ENCODE measurements at places on chromosomes 6 and 20.

DNA sequence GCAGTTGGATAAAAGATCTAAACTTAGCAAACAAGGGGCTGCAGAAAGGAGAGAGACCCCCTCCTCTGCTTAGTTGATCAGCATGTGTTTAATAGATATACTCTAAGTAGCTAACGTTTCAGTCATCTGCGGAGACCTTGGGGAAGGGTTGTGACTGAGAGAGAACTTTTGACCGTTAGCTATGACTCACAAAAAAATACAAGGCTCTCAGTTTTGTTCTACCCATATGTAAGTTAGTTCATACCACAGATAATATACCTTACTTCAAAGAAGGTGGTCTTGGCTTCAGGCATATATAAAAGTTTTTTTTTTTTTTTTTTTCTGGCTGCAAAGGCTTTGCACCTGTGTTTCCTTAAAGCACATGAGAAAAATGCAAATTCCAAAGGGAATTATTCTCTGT is 258.9 kb downstream of the GJA1 start:
- DNase-seq, result no peak

- no peak for DNase-seq
These were observed 664.8 kb upstream of the MMS22L start for GRCh38 chr6:97947841-97948240.

- no peak for DNase-seq
These were observed 35.1 kb downstream of the FRMD1 start for GRCh38 chr6:168043848-168044415.

- DNase-seq, result no peak
These were observed 196.6 kb downstream of the UST start for GRCh38 chr6:148943451-148943850.

GRCh38 chr6:130796313-130796905 is 30.8 kb upstream of the SMLR1 start:
- no peak for DNase-seq

- DNase-seq, result no peak
These were observed 45.5 kb downstream of the ANKS1A start for GRCh38 chr6:34934516-34934915.

GRCh38 chr6:146910611-146911010 is 293.6 kb upstream of the STXBP5 start:
- DNase-seq, result no peak

DNA sequence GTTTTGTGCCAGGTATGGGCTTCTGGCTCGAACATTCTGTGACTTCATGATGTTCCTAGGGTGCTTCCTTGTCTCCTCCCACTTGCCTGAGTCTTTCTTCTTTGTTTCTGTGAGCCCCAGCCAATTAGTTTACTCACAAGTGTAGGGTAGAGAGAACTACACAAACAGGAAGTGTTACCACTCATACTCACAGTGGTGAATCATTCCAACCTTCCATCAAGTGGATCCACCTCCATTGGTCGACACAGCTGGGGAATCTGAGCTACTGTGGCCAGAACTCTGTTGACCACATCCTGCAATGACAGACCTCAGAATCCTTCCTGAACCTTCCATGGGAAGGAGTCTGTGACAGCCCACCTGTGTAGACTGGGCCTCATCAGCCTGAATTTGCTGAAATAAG is 76.8 kb downstream of the UNC5CL start:
- no peak for DNase-seq

DNA sequence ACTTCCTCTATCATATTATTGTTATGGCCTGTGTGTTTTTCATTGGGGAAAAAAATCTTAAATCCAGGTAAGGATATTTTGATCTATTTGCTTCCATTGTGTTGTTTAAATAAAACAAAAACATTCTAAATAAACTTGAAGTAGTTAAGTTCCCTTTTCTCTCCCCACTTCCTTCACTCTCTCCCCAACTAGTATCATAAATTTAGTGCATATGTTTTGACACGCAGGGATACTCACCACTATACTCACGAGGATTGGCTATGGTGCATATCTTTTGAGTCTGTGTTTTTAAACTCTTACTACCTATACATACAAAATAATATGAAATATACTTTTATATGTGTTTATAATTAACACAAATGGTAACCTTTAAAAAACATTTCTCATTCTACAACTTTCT is 5.2 kb downstream of the TTLL9 start:
- no peak for DNase-seq

DNA sequence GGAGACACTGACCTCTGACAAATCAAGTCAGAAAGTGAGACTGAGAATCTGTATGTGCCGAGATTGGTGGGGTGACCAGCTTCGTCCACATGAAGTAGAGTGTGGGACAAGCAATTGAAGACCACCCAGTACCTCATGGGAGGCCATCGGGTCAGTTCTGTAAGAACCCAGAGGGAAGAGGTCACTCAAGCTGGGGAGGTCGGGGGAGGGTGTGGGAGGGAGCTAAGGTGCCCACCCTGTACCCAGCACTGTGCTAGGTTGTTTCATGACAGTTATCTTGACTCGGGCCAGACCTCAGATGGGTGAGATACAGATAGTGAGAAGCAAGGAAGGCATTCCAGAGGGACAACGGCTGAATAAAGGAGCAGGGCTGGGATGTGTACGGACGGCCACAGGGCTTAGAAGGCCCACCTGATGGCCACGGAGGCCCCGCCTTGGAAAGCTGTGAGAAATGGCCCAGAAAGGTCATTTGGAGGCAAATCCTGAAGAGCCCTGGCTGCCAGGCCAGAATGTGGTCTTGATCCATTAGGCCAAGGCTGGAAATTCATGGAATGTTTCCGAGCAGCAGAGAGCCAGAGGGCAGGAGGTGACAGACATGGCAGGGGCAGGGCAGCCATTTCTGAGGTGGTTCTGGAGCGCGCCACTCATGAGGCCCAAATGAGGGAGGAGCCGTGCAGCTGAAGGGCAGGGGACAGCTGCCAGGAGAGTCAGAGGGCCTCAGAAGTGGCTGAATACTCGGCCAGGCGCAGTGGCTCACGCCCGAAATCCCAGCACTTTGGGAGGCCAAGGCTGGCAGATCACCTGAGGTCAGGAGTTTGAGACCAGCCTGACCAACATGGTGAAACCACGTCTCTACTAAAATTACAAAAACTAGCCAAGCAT is 7.7 kb downstream of the MMP24OS start:
- DNase-seq, result no peak

- no peak for DNase-seq
These were observed 39.4 kb upstream of the CCN6 start for GRCh38 chr6:112014483-112014882.

DNA sequence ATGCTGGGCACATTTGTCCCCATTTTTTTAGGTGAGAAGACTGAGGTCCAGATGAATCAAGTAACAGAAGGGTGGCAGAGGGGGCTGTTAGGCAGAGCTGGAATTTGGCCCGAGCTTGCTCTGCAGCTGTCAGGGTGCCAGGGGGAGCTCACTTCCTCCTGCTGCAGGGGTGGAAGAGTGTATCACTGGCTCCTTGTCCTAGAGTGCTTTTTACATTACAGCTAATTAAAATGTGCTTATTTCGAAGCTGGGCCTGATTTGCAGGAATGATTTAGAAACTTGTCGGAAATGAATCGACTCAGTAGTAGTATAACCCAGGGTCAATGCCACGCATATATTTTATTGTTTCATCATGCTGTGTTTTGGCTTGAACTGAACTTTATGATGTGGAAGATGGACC is 11.1 kb downstream of the TOX2 start:
- no peak for DNase-seq

GRCh38 chr20:50385733-50386640 is 124.2 kb upstream of the PTPN1 start:
- DNase-seq, result peak; percentile 69

DNA sequence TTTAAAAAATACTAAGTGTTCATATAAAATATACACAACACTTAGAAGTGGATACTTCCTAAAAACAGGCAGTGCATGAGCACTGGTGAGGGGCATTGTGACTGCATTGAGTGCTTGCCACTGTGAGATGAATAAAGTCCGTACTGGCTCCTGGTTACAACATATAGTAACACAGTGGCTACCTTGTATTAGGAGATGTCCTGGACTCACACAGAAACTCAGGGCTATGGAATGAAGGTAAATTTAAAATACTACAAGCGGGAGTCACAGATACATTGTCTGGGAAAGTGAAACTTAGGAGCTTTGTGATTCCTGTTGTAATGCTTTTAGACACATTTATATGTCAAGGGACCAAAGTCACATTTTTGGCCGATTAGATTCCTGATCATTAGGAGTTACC is 36.5 kb upstream of the HLA-G start:
- DNase-seq, result no peak

- DNase-seq, result no peak
These were observed 22.9 kb downstream of the SYTL3 start for GRCh38 chr6:158672726-158673125.
